ENCODE measurements at places on chromosomes 1 and 21.

DNA sequence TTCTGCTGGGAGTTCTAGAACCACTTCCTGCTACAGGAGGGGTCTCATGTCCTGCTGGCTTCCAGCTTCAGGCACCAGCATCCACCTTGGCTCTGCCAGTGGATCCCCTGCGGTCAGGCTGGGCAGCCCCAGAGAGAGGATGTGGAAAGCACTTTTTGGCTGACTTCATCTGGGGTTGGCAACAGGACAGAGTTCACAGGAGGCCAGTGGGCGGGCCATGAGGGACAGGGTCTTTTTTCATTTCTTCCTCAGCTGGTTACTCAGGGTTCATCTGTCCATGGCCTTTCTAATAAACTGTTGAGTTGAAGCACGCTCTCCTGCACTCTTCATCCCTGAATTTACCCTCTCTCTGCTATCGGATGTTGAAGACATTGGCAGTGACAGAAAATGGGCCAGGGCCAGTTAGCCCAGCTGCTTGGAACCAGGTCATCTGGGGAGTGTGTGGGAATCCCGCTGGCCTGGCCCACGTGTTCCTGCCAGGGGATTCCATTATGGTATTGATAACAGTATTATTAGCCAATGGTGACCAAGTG, 45.2 kb downstream of the RPS6KA1 start:
- DNase-seq: no peak

- DNase-seq: no peak
Measured at GRCh38 chr1:2080140-2080539, 29.9 kb downstream of the PRKCZ start.

DNA sequence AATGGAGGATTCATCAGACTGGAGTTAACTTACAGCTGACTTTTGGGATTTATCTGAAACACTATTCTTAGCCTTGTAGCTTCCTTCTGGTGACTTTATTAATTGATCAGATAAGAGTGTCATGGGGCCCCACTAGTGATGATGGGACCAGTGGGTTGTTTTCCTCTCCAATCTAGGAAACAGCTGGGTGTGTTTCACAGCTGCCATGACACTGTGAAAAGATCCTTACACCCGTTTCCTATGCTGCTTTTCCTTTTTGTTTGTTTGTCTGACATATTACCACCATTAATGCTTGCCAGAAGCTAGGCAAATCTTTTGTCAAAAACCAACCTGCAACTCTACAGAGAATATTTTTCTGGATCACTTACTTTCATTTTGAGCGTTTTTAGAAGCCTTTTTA, 86.2 kb downstream of the ZBTB18 start:
- DNase-seq: no peak

DNA sequence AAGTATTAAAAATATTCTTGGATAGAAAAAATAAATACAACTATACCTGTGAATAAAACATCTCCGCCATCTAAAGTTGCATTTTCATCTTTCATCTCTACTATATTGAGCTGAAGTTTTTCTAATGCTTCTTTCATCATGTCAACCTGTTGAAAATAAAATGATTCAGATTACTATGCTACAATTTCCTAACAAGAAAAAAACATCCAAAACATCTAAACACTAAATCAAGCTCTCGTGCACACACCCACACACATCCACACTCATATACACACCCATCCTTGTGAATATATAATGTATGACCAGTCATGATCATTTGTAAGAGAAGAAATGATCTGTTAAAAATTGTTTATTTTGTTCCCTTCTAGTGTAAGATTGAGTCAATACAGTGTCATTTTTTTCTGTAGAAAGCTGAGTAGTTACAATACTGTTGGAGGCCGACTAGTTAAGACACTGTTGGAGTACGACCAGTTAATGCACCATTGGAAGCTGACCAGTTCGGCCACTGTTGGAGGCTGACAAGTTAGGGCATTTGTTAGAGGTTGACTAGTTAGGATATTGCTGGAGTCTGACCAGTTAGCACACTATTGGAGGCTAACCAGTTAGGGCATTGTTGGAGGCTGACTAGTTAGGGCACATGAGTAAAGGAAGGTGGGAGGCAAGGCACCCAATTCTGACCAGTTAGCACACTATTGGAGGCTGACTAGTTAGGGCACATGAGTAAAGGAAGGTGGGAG, 82.4 kb upstream of the BCL10 start:
- no peak for DNase-seq

All from activated CD4-positive, alpha-beta T cell treated with anti-CD3 and anti-CD28 coated beads, Interleukin-2, amount 10 ng/mL, durations not matched to agents 24 days and 14 days (primary cell).